ENCODE measurements at places on chromosomes 4 and X. TPM values are rescaled to one million over a fixed set of nuclear protein-coding genes. Genes with fewer than 3 reads are reported as not detected.
A peak's percentile ranks its signal among the peaks of the same experiment; 100 is the strongest.

DNA sequence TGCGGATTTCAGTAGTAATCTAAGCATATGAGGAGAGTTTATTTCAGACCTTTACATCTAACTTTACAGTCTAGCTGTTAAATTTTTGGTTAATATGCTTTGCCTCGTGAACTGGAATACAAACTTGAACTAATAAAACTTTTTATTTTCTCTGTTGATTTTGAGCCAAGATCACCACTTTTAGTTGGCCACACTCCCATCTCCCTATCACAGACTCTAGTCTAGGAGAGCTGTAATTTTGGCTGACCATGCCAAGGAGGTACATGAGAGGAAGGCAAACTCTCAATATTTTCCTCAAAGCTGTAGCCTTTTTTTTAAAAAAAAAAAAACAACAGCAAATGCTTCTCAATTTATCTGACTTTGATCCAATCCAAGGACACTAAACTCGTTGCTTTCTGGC is 597.5 kb upstream of the PCDH7 start:
- H3K27me3 ChIP-seq: no peaks in the 10 kb centered on the region
- H3K36me3 ChIP-seq: no peaks in the 10 kb centered on the region
- DNase-seq: no peak
- H3K4me3 ChIP-seq: no peak overlapping the region

GRCh38 chrX:64093761-64094160 is 111.7 kb downstream of the AMER1 start:
- DNase-seq: peak; percentile 8
- H3K4me3 ChIP-seq: no peak overlapping the region
- H3K27ac ChIP-seq: no peak overlapping the region
- H3K4me1 ChIP-seq: no peaks in the 10 kb centered on the region
- no peaks in the 10 kb centered on the region for H3K36me3 ChIP-seq
- no peaks in the 10 kb centered on the region for H3K27me3 ChIP-seq

Gene SCARB2
- polyA plus RNA-seq: 75.5 TPM

DNA sequence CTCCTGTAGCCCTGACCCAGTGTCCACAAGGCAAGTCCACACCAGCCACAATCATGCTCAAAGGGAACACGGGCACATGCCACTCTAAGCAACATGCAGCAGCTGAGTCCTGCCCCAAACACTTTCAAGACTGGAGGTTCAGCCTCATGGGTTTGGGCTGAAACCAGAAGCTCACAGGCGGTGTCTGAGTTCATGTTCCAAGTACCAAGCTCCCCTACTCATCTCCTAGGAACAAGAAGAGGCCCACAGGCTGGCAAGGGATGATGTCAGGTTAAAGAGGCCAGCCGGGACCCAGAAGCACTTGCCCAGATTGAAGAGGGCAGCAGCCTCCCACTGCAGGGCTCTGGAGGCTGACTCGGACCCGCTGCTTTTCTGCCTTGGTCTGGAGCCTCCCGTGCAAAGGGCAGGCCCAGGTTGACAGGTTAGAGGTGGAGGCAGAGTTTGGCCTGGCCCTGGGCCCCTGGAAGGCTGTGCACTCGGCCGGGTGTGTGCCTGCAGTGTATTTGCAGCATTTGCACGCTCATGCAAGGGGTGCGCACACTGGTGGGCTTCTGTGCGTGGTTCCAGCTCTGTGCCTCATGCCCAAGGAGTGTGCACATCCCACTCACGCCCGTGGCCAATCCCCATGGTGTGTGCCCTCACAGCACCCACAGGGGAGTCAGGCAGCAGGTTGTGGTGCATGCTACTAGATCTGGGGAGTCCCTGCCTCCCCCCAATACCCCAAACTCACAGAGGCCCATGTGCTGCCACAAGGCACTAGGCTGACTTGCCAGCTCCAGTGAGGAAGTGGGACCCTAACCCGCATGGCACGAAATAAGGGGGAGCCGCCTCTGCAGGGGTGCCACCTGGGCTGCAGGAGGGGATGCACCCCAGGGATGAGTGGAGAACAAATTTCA is 2.4 kb downstream of the HMX1 start:
- H3K4me3 ChIP-seq: no peak overlapping the region
- no peaks in the 10 kb centered on the region for H3K4me1 ChIP-seq
- H3K27ac ChIP-seq: no peak overlapping the region

GRCh38 chrX:31543634-31544033 is 471.8 kb upstream of the FTHL17 start:
- no peaks in the 10 kb centered on the region for H3K27me3 ChIP-seq
- H3K4me3 ChIP-seq: no peak overlapping the region
- no peak for DNase-seq
- no peaks in the 10 kb centered on the region for H3K4me1 ChIP-seq
- H3K36me3 ChIP-seq: no peaks in the 10 kb centered on the region
- H3K27ac ChIP-seq: no peak overlapping the region

Gene CLGN
- 0.54 TPM for polyA plus RNA-seq

Gene SLC7A11
- 0.04 TPM for polyA plus RNA-seq

- H3K36me3 ChIP-seq: no peaks in the 10 kb centered on the region
- peak; percentile 63 for DNase-seq
- H3K4me3 ChIP-seq: no peak overlapping the region
- no peak overlapping the region for H3K27ac ChIP-seq
- H3K27me3 ChIP-seq: peaks cover 92% of the 10 kb centered on the region
Measured at GRCh38 chr4:173519111-173520101, 10.6 kb downstream of the HAND2 start.

Gene DDX60
- polyA plus RNA-seq: 6.4 TPM

GRCh38 chr4:907691-908425 is 24.3 kb downstream of the GAK start:
- peak; percentile 59 for DNase-seq
- H3K27me3 ChIP-seq: no peaks in the 10 kb centered on the region
- H3K4me1 ChIP-seq: no peaks in the 10 kb centered on the region
- H3K36me3 ChIP-seq: no peaks in the 10 kb centered on the region
- H3K27ac ChIP-seq: no peak overlapping the region
- H3K4me3 ChIP-seq: no peak overlapping the region

Gene FAM184B
- 0.39 TPM for polyA plus RNA-seq

GRCh38 chr4:172736046-172736445 is 432.6 kb upstream of the GALNT7 start:
- H3K4me1 ChIP-seq: no peaks in the 10 kb centered on the region
- H3K27ac ChIP-seq: no peak overlapping the region
- H3K36me3 ChIP-seq: no peaks in the 10 kb centered on the region
- no peak for DNase-seq
- H3K4me3 ChIP-seq: no peak overlapping the region

GRCh38 chr4:115356176-115356575 is 242.8 kb upstream of the NDST4 start:
- no peak overlapping the region for H3K4me3 ChIP-seq
- DNase-seq: no peak

Gene SSX2
- polyA plus RNA-seq: not detected

GRCh38 chr4:102665527-102665926 is 95.2 kb downstream of the MANBA start:
- no peaks in the 10 kb centered on the region for H3K4me1 ChIP-seq
- no peak for DNase-seq
- H3K27ac ChIP-seq: no peak overlapping the region
- H3K36me3 ChIP-seq: peaks cover 2% of the 10 kb centered on the region

Gene RAB33A
- not detected for polyA plus RNA-seq

Gene EVC
- 7.8 TPM for polyA plus RNA-seq

DNA sequence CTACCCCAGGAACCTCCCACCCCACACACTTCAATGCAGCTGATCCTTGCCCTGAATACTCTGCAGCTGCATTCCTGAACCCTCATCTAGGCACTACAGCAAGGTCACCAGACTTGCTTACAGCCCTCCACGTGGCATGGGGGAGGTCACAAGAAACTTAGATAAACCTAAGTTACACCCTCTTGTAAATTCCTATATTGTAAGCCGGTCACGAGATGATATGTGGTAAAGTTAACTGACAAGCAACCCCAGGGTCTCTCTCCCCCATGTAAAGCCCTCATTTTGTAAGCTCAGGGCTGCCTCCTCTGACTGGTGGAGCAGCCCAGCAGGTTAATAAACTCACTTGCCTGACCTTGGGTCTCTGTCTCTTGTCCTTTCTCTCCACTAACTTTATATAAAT is 570.7 kb downstream of the PCDH7 start:
- H3K4me3 ChIP-seq: no peak overlapping the region
- no peak for DNase-seq
- no peak overlapping the region for H3K27ac ChIP-seq
- H3K36me3 ChIP-seq: no peaks in the 10 kb centered on the region
- no peaks in the 10 kb centered on the region for H3K27me3 ChIP-seq
- H3K4me1 ChIP-seq: no peaks in the 10 kb centered on the region

Gene SHROOM4
- 5.7 TPM for polyA plus RNA-seq

DNA sequence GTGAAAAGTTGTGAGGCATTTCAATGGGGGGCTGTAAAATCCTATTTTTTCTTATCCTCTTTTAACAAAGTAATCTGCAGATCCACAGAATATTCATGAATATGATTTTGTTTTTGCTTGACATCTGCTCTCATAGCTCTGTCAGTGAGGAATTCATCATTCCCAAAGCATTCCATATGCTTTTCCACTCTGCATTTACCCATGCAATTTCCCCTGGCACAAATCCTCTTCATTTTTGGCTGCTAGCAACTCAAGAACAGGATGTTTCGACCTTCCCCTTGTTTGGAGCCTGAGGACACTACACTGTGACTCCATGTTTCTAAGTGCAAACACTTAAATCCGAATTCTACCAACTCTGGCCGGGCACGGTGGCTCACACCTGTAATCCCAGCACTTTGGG is 48.5 kb downstream of the KLHL15 start:
- no peaks in the 10 kb centered on the region for H3K36me3 ChIP-seq
- H3K4me3 ChIP-seq: no peak overlapping the region
- H3K4me1 ChIP-seq: no peaks in the 10 kb centered on the region

DNA sequence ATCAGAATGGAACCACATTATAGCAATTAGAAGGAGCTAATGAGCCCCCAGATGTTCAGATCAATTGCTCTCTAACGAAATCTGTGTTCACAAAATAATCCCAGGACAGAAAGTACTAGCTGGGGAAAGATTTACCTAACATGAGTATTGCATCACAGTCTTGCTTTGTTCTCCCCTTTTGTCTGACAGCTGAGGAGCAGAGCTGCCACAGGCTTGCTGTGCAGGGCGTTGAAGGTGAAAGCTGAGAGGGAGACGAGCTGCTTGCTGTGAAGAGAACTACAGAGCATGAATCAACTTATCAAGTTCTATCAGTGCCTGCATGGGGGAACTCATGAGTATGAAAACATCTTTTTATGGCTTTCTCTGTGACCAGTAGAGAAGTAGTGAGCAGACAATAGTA is 441.2 kb downstream of the CENPC start:
- H3K4me3 ChIP-seq: no peak overlapping the region
- H3K4me1 ChIP-seq: no peaks in the 10 kb centered on the region
- DNase-seq: no peak
- no peak overlapping the region for H3K27ac ChIP-seq
